ENCODE measurements at places on chromosomes 16 and 17.

- no peaks in the 10 kb centered on the region for H3K36me3 ChIP-seq
- H3K4me1 ChIP-seq: 0 out of 2 replicates have a peak, but pooled peaks cover 3% of the 10 kb centered on the region
- DNase-seq: no peak
Observed at GRCh38 chr17:10073941-10074340, 124.5 kb downstream of the GAS7 start.

DNA sequence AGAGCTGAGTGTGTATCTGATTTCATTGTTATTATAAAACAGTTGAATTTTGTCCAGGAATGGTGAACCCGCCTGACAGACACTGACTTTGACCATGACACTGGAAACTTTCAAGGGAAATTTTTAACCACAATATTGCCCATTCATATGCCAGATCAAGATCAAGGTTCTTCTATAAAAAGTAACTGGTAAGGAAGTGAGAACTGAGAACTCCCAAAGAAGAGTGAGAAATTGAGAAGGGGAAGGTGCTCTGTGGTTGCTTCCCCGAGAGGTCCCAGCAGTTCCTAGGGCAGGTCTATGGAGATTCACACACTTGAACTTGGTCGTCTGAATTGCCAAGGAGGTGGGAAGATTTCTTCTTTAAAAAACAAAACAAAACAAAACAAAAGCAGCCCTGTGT lies 27.3 kb downstream of the SLC6A4 start:
- H3K27ac ChIP-seq: no peak overlapping the region
- H3K4me1 ChIP-seq: no peaks in the 10 kb centered on the region
- H3K36me3 ChIP-seq: no peaks in the 10 kb centered on the region
- DNase-seq: no peak
- no peaks in the 10 kb centered on the region for H3K27me3 ChIP-seq

GRCh38 chr17:17877529-17878358 lies 41.0 kb upstream of the SREBF1 start:
- peaks cover 23% of the 10 kb centered on the region for H3K4me1 ChIP-seq
- H3K4me3 ChIP-seq: no peak overlapping the region
- DNase-seq: peak; percentile 75
- H3K36me3 ChIP-seq: peaks cover 8% of the 10 kb centered on the region
- no peaks in the 10 kb centered on the region for H3K27me3 ChIP-seq

- no peak overlapping the region for H3K27ac ChIP-seq
- no peak overlapping the region for H3K4me3 ChIP-seq
- no peaks in the 10 kb centered on the region for H3K36me3 ChIP-seq
- H3K27me3 ChIP-seq: no peaks in the 10 kb centered on the region
Observed at GRCh38 chr17:36070427-36070826, 6.4 kb downstream of the CCL18 start.

DNA sequence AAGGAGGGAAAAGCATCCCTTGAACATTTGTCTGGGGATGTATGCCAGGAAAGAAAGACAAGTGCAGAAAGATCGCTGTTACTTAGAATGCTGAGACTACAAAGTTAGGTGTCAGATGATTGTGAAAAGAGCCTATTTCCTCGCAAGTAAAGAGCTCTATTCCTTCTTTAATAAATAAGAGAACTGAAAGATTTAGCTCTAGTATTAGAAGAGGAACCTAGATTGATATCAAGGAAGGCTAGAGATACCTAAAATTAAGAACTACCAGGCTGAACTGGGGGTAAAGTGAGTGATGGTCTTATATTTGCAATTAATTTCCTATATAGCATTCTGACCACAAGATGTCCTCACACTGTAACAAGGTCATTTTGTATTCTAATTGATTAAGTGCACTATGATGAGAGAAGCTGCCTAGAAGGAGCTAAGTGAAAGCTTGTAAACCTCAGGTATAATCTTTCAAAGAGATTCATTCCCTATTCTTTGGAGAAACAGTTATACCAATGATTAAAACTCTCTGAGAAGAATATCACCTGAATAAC lies 62.3 kb downstream of the SSH2 start:
- H3K27ac ChIP-seq: no peak overlapping the region
- no peaks in the 10 kb centered on the region for H3K27me3 ChIP-seq
- DNase-seq: peak; percentile 8
- H3K4me3 ChIP-seq: no peak overlapping the region
- H3K4me1 ChIP-seq: no peaks in the 10 kb centered on the region

DNA sequence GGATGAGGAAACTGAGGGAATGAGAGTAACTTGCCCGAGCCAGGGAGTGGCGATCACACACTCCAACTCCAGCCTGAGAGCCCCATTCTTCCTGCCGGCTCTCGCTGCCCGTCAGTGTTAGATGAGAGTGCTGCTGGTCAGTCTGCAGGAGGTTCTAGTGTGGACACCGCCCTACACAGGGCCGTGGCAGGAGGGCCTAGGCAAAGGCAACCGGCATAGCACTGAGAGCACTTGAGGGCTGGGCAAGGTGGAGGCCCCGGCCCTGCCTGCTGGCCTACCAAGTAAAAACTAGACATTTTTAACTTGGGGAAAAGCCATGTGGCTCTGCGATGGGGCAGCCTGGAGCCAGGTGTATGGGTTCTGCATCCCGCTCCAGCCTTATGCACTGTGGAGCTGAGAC lies 354.8 kb downstream of the SEC14L1 start:
- H3K27me3 ChIP-seq: no peaks in the 10 kb centered on the region
- peaks cover 20% of the 10 kb centered on the region for H3K36me3 ChIP-seq
- H3K4me3 ChIP-seq: no peak overlapping the region
- H3K27ac ChIP-seq: no peak overlapping the region
- DNase-seq: no peak
- no peaks in the 10 kb centered on the region for H3K4me1 ChIP-seq

GRCh38 chr16:84229471-84229870 lies 10.3 kb downstream of the KCNG4 start:
- H3K27me3 ChIP-seq: no peaks in the 10 kb centered on the region
- H3K27ac ChIP-seq: no peak overlapping the region

DNA sequence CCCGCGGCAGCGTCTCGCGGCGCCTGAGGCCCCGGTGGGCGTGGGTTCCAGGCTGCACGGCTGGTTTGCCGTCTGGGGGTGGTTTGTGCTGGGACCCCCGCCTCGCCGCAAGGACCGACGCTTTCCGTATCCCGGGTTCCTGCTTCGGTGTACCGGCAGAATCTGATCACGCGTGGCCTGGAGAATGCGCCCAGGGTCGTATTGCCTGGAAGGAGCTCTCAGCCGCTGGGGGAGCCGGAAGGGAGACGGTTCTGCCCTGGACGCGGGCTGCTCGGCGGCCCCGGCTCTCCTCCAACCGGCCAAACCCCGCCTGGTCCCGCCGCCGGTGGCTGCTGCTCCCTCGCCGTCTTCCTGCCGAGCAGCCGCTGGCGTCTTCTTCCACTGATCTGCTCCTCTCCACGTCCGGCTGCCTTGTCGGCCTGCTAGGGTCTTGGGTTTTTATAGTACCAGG lies 39.8 kb downstream of the ZNF778 start:
- peak; percentile 54 for DNase-seq
- H3K27ac ChIP-seq: no peak overlapping the region
- H3K4me3 ChIP-seq: peak overlapping the region; percentile 58
- no peaks in the 10 kb centered on the region for H3K27me3 ChIP-seq

DNA sequence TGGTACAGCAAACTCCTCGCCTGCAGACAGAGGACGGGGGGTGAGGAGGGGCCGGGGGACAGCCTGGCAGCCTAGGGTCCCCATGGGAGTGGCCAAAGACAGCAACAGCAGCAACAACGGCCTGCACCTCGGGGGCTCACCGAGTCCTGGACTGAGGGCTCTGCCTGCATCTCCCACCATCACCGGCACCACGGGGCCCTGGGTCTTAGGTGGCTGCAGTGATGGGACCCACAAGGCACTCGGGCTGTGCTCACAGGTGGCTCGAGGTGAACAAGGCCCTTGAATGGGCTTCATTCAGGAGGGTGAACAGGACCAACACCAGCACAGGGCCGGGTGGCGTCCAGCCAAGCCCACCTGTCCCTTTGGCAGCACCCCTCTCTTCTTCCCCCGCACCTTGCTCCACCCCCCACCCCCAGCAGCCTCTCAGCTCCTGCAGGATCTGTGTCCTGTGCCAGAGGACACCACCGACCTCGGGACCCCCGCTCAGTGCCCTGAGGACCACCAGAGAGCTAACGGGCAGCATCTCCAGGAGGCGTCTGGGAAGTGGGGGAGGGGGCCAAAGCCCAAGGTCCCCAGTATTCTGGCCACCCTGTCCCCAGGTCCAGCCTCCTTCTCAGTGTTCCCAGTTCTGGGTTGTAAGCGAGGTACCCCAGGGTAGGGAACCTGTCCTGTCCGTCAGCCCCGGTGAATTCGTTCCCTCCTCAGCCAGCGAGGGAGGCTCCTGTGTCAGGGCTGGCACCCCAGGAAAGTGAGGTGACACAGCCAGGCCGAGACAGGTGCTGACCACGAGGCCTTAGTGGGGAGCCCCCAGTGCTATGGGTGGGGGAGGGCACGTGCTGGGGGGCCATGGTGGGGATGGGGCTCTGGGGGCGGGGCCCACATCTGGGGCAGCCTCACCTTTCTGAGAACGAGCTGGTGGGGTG lies 94.3 kb downstream of the TBC1D16 start:
- DNase-seq: no peak
- H3K27me3 ChIP-seq: no peaks in the 10 kb centered on the region
- no peak overlapping the region for H3K4me3 ChIP-seq
- no peak overlapping the region for H3K27ac ChIP-seq
- no peaks in the 10 kb centered on the region for H3K36me3 ChIP-seq

- peaks cover 16% of the 10 kb centered on the region for H3K27me3 ChIP-seq
- no peak overlapping the region for H3K4me3 ChIP-seq
- H3K4me1 ChIP-seq: no peaks in the 10 kb centered on the region
- no peak overlapping the region for H3K27ac ChIP-seq
Observed at GRCh38 chr17:82366749-82367148, 4.8 kb upstream of the UTS2R start.

DNA sequence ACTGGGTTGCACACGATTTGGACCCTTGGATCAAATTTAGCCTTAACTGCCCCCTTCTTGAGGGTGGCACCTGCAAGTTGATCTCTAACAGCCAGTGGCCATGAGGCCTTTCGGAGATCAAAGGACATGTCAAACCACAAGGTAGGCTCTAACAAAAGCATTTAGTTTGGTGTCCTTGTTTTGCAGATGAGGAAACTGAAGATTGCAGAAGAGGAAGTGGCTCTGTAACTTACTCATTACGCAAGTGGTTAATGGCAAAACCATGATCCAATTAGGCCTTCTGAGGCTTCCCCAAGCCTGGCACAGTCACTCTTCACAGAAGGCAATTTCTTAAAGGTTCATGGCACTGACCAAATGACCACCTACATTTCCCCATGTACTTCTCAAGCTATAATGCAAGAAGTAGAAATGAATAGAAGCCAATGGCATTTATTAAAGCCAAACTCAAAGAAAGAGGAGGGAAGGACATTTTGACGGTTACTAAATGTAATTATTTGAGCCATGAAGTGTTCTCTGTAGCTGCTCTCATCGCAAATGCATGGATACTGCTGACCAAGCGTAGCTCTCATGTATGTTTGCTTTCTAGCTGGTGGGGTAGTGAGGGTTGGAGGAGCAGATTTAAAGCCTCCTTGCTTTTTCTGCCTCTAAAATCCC lies 32.8 kb upstream of the ABCC12 start:
- H3K27me3 ChIP-seq: no peaks in the 10 kb centered on the region
- no peaks in the 10 kb centered on the region for H3K36me3 ChIP-seq
- H3K4me3 ChIP-seq: no peak overlapping the region
- H3K27ac ChIP-seq: no peak overlapping the region

All from GM23248 (cell line).